ENCODE measurements at places on chromosomes 13 and 19.

- no peak for DNase-seq
Observed at GRCh38 chr13:99332456-99332855, 25.3 kb upstream of the GPR183 start.

DNA sequence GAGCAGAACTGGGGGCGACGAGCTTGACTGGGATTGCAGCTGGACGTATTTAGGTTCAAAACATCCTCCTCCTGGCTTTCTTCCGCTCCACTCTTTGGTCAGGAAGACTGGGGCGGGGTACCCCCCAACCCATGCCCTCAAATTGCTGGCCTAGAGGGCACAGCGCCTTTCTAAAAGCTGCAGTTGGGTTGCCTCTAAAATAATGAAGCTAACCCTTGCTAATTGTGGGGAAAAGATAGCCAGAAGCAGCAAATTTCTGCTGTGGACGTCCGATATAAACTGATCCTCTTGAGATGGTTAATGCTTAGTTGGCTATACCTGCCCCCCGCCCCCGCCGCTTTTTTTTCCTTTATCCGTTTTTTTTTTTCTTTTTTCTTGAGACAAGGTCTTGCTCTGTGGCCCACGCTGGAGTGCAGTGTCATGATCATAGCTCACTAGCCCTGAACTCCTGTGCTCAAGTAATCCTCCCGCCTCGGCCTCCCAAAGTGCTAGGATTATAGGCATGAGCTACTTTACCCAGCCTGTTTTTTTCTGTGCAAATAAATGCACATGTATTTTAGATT lies 754 bp upstream of the CHERP start:
- DNase-seq, result no peak

GRCh38 chr19:4059453-4059871 lies 7.2 kb downstream of the ZBTB7A start:
- DNase-seq, result no peak

- no peak for DNase-seq
Observed at GRCh38 chr19:56137405-56137804, 3.7 kb upstream of the ZNF444 start.

- DNase-seq, result no peak
Observed at GRCh38 chr13:97174638-97175037, 47.5 kb upstream of the MBNL2 start.

GRCh38 chr13:28128030-28128429 lies 10.3 kb upstream of the PAN3 start:
- DNase-seq, result no peak

GRCh38 chr13:44045180-44045562 lies 165.5 kb downstream of the LACC1 start:
- DNase-seq, result peak; percentile 70

- DNase-seq, result peak; percentile 87
Observed at GRCh38 chr19:51660975-51661600, 14.5 kb upstream of the SIGLEC14 start.

DNA sequence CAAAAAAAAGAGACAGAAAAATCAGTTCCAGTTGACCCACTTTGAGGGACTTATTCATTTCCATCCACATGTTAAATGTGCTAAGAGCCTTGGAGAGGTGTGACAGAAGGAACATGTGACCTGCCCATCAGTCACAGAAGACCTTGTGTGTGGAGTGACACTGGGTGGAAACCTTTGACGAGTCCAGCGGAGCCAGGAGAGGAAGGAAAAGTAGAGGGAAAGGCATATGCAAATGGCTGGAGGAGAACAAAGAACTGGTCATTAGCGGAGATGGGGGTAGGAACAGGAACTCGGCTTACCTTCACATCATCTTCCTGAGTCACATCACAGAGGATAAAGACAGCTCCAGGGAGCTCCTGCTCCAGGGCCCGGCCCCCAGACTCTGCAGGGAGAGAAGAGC lies 2.3 kb downstream of the HSD17B14 start:
- no peak for DNase-seq

DNA sequence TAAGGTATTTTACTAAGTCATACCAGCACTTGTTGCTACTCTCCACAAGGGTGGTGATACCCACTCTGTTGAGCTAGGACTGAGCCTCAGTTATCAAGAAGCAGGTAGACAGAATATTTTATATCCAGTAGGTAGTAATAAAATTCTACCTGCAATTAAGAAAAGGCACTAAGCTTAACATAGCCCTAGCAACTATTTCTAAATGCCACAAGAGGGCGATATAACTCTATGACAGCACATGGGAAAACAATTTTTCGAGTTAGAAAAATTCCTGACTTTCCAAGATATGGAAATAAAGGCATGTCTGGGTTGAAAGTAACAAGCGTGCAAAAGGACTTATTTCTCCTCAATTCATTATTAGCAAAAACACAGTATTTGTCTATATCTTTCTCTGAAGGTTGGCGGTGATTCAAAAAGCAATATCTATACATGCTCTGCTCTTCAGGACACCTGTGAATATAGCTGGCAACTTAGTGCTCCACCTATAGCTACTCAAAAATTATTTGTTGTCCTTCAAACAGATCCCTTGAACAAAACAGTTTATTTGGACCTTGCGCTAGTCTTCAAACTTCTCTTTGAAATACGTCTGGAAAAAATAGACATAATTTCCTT lies 14.7 kb downstream of the CCDC169 start:
- DNase-seq, result peak; percentile 62

GRCh38 chr19:45920458-45920857 lies 5.9 kb upstream of the NANOS2 start:
- DNase-seq, result peak; percentile 24

GRCh38 chr13:51916051-51916818 lies 54.5 kb downstream of the CCDC70 start:
- no peak for DNase-seq
